Right forelimb (tissue), 1 donor: ENCODE measurements at places on chromosomes 4 and X.
A peak's percentile ranks its signal among the peaks of the same experiment; 100 is the strongest.

GRCh38 chrX:29903360-29903759 is 312.0 kb upstream of the MAGEB2 start:
- DNase-seq: no peak

DNA sequence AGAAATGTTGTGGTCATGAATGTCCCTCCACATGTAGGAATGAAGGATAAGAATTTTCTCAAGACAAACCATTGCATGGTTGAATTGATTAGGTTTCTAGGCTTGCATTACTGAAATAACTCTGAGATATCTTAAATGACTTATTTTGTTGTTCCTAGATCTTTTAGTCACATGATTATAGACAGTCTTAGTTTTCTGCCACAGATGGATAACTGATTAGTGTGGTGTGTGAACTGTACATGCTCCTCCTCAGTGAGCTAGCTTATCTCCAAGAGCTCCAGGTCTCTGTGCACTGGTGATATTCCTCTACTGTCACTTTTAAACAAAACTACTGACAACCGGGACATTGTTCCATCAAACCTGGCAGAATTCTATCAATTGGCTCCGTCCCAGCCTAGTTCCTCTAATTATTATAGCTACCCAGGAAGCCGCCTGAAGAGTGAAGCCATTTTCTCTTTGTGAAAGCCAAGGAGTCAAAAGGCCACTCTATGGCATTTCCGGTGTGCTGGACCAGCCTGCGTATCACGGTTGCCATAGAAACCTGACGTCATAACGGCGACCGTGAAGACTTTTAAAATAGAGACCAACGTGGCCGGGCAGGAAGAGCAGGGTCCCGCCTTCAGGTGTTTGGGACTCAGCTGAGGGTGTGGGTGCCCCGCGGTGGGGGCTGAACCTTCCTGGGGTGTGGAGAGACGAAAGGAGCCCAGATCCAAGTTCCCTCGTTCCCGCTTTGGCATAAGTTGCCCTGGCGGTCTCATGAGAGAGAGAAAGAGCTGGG is 28.1 kb downstream of the BEX3 start:
- peak; percentile 54 for DNase-seq

DNA sequence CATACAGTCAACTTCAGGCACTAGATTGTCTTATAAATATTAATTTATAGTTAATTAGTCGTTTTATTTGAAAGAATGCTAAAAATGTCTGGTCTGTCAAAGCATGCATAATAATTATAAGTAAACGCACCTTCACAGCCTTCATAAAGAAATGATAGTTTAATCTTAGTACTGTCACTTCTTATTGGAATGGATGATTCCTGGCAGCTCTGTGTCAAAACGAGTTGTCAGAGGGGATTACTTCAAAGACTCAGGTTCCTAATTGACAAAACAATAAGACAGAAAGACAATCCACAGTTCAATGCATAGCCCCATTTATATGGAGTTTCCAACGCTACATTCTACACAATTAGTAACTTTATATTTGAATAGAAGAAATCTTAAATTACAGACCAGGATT is 461.3 kb upstream of the TECRL start:
- DNase-seq: no peak

DNA sequence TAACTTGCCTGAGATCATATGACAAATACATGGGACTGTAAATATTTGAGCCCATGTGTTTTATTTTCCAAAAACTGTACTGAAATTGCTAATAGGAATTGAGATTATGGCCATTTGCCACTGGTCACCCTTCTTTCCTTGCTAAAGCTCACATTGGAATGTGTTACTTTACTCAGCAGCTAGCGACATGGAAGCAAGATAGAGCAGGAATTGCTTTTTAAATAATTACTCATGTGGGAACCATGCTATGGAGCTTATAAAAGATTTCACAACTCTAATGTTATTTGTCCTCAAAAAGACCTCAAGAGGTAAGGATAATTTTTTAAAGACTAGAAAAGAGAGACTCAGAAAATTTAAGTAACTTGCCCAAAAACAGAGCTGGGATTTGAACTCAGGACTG is 48.8 kb upstream of the AFAP1 start:
- DNase-seq: no peak
